NCI-H2029 treated with DMSO at 0.1 percent for 48 hours (cell line): ENCODE measurements at places on chromosomes 3 and 15.
A peak's percentile ranks its signal among the peaks of the same experiment; 100 is the strongest.

GRCh38 chr3:138371070-138371965 lies 22.9 kb downstream of the MRAS start:
- DNase-seq, result no peak

DNA sequence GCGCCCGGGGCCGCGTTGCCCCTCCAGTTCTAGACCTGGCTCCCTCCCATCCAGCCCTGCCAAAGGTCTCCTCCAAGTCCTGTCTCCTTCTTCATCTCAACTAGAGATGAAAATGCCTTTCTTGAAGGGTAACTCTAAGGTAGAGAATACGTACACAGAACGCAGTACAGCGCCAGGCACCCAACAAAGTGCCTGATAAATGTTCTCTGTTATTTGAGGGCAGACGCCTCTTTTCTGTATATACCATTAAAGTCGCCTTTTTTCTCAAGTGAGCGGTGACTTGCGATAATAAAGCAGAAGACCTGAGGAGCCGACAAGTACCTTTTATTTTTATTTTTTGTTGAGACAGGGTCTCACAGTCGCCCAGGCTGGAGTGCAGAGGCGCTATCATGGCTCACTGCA lies 809 bp downstream of the CRTAP start:
- DNase-seq, result no peak

- no peak for DNase-seq
Measured at GRCh38 chr15:99632521-99632920, 66.7 kb downstream of the MEF2A start.

DNA sequence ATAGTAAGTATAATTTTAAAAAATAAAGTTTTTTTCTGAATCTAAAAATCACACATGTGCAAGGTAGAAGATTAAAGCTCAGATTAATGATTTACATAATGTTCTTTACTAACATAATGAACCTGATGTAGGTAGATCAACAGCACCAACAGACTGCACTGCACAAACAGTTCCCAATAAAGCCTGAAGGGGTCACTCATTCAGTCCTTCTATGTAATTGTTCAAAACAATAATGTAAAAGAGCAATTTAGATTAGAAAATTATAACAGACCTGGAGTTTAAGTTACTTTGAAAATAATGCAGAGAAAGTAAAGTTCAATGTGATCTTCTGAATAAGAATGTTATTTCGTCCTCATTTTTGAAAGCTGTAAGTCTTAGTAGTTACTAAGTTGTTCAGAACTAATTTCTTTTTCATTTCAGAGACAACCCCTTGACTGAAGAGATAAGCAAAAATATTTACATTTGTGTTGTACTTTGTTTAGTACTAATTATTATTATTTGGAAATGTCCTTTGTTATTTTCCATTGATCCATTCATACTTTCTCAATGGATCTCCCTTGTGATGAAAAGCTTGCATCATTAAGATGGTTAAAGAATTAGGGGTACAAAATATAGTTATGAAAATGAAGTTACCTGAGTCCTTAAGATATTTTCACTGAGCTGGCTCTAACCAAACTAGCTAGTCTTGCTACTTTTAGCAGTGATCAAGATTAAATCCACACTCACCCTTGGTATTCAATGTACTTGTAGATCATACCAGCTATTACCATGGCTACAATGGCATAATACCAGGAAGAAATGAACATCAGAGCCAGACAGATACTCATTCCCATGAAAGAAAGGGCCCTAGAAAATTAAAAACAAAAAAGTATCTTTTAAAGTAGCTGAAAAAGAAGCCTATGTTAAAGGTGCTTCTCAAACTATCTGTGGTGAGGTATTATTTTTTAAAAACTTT lies 16.8 kb downstream of the EMC4 start:
- DNase-seq, result no peak

DNA sequence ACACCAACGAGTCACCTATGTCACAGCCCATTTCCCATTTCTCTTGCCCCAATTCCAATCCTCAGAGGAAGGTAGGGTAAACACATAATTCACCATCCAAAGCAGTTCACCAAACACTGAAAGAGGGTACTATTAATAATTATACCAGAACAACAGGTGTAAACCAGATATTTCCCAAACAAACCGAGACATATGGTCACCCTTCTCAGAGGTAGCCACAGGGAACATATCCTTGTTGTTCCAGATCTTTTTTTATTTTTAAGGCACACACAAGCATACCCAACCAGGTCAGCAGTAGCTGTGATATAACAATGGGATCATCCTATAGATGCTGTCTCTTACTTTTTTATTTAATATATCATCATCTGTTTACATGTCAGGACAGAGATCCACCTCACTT lies 24.7 kb downstream of the MAGI1 start:
- DNase-seq, result no peak

DNA sequence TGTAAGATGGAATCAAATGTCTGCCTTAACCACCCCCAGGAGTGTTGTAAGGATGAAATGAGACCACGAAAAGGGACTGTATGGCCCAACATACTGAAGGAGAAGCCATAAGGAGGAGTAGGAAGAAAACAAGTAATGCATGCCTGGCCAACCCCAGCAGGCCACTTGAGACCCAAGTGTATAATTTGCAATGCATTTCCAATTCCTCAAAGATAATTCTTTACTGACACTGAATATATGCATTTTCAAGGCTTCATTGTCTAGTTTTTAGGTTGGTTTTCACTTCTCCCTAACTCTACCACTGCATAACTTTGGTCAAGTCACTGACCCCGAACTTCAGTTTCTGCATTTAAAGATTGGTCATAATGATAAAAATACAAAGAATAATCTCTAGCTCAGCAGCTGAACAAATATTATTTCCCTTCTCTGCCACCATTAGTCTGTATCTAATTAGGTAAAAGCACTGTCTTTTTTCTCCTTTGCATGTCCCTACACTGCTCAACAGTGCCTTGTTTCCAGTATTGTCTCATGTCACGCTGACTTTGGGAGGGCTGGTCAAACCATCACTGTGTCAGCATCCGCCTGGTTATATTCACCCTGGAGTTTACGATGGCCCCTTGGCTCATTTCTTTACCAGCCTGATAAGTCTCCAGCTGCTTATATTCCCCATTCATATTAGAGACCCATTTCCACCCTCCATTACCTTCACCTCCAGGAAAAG lies 378.6 kb downstream of the NTRK3 start:
- no peak for DNase-seq

- DNase-seq, result no peak
Measured at GRCh38 chr3:26960382-26960781, 337.8 kb downstream of the LRRC3B start.

GRCh38 chr15:59115047-59115446 lies 10.1 kb downstream of the CCNB2 start:
- DNase-seq, result no peak

GRCh38 chr15:100502651-100503050 lies 26.1 kb downstream of the CERS3 start:
- no peak for DNase-seq

DNA sequence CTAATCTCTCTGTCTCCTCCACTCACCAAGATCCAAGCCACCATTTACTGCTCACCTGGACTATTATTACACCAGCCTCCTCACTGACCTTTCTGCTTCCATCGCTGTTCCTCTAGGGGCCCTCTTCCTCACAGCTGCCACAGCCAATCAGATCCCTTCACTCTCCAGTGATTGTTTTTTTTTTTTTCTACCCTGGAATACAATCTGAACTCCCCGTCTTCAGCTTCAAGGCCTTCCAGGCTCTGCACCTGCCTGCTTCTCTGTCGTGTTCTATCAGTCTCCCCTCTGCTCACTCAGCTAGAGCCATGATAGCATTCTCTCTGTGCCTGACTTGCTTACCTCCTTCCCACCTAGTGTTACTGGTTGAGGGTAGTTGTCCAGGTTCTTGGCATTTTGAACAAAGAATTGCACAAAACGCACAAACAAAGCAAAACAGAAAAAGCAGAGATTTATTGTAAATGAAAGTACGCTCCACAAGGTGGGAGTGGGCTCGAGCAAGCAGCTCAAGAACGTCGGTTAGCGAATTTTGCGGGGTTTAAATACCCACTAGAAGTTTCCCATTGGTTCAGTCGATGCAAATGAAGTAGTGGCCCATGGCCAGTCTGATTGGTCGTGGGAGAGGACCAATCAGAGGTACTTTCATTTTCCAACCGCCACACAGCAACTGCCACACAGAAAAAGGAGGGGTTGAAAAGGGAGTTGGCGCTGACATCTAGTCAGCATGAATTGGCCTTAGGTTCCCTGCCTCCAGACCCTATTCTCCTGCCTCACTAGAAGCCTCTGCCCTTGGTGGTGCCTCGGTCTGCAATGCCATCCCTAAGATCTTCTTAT lies 188.9 kb downstream of the TLE3 start:
- DNase-seq, result peak; percentile 54

- no peak for DNase-seq
Measured at GRCh38 chr3:15148614-15149013, 49.7 kb upstream of the RBSN start.

GRCh38 chr3:14142567-14143270 lies 17.9 kb downstream of the TMEM43 start:
- DNase-seq, result no peak

DNA sequence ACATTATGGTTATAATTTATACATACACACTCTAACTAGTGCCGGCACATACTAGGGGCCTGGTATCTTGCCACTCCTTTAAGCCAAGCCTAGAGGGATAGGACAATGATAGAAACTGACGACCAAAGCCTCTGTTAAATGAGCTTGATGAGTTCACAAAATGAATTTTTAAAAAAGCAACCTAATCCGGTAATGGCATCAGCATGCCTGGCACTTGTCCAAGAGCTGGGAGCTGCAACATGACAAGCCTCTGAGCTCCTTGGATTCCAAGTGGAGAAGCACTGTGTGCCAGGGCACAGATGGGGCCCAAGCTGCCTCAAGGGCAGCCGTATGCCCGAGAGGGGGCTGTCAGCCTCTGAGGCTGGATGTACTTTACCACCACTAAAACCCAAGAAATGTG lies 9.7 kb downstream of the ETV5 start:
- DNase-seq, result no peak

DNA sequence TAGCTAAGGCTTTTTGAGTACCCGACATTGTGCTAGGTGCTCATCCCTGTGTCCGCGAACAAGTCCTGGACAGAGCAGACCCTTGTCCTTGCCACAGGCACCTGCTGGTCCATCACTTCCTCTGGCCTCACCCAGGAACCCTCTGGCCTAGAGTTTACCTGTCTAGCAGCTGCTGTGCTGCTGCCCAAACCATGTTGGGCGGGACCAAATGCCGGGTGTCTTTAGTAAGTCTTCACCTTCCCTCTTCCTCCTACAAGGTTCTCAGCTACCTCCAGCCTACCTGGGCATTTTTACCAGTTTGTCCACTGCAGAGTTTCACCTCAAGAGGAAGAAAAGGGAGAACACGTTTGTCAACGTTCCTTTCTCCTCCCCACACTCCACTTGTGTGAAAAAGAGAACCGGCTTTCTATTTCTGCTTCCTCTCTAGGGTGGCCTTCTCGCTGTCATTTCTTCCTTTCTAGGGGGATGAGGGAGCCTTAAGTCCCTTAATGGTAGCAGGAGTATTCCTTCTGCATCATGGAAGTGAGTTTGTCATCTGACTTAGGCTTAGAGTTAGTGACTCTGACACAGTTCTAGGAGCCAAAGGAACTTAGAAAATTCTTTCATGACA lies 80.4 kb upstream of the GCNT3 start:
- no peak for DNase-seq

GRCh38 chr15:69515926-69516325 lies 63.3 kb downstream of the RPLP1 start:
- DNase-seq, result no peak

GRCh38 chr3:16012086-16012485 lies 162.4 kb upstream of the GALNT15 start:
- DNase-seq, result no peak

DNA sequence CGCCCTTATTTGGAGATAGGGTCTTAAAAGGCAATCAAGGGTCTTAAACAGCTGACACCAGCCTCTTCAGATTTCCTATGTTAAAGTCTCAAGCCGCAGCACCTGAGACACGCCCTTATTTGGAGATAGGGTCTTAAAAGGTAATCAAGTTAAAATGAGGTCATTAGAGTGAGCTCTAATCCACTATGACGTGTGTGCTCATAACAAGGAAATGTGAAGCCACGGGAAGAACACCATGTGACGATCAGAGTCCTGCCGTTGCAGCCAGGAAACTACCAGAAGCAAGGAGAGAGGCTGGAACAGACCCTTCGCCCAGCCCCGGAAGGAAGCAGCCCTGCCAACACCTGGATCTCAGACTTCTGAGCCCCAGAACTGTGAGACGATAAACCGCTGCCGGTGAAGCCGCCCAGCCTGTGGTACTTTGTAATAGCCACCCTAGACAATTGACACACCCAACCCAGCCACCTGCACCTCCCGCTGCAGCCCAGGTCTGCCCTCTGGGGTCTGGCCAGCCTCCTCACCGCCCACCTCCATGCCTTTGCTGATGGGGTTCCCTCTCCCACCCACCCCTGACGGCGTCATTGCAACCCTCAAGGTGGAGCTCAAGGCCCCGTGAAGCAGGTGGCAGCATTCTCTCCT lies 137.9 kb downstream of the MEGF11 start:
- no peak for DNase-seq

GRCh38 chr15:70121624-70122302 lies 24.0 kb upstream of the TLE3 start:
- peak; percentile 58 for DNase-seq

DNA sequence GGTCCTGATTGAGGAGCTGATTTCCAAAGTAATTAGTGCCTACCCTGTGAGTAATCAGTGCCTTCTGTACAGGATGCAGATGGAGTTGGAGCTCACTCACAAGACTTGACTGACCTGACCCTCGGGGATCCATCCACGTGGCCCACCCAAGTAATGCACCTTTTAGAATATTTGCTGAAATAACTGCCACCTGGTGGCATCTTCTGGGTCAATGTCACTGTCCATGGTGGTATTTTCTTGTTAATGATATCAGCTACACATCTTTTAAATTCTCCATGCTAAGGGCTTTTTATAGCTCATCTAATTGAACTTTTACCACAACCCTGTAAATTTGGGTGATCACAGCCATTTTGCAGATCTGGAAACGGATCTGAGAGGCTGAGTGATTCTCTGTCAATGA lies 74.3 kb upstream of the ANKRD34C start:
- no peak for DNase-seq

DNA sequence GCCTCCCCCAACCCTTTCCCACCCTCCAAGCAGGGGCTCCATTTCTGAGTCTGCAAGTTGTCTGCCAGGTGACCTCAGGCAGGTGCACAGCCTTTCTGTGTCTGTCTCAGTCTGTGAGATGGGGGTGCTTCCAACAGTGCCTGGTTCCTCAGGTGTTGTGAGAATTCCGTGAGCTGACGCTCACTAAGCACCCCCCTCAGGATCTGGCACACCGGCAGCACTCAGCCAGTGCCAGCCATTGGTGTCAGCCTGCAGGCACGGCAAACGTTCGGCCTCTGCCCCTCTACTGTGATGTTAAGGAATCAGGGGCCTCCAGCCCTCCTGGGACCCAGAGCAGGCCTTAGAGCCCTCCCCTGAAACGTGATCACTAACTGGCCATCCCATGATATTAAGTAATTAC lies 2.4 kb downstream of the KLF15 start:
- DNase-seq, result no peak

DNA sequence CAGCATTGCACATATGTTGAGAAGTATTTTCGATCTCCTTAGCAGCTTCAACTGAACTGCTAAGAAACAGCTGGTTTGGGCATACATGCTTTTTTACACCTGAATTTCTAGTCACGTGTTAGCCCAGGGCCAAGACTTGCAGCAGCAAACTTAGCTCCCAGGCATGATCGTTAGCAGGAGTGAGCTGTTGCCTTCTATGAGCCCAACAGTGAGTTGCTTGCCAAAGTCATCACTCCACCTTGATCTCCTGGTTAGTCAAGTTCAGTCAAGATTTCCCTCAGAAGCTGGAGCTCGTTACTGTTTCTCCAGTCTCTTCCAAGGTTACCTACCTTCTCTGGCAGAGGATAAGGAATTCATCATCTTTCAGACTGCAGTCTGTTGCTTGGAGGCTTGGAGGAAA lies 100.4 kb upstream of the SEMA6D start:
- DNase-seq, result no peak

- no peak for DNase-seq
Measured at GRCh38 chr3:49880581-49881315, 11.0 kb upstream of the CAMKV start.
